Activated naive CD8-positive, alpha-beta T cell treated with anti-CD3 and anti-CD28 coated beads, Interleukin-2, amount 50 U/mL, for 24 hours (primary cell): ENCODE measurements at places on chromosomes 11 and 22.

DNA sequence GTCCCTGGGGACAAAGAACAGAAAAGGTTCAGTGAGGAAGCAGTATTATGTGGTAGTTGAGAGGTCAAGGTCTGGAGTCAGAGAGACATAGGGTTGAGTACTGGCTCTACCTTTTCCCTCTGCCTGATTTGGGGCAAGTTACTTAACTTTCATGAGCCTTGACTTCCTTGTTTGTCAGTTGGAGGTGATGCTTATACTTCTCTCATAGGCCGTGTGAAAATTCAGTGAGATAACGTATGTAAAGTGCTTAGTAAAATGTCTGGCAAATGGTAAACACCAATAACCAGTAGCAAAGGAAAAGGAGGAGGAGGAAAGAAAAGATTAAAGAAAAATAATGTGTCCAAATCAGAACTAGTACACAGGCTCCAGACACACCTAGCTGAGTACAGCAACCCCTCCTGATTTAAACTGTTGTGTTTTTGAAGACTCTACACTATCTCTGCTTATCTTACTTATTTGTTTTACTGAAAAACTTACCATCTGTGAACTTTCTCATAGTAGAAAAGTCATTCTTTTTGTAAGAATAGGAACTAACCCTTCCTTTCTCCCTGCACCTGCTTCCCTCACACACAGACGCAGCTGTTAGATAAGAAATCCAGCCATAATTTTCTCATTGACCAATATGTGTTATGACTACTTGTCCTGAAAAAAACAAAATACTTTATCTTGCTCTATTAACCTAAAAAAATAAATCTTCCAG is 126.9 kb downstream of the CD44 start:
- DNase-seq, result no peak

DNA sequence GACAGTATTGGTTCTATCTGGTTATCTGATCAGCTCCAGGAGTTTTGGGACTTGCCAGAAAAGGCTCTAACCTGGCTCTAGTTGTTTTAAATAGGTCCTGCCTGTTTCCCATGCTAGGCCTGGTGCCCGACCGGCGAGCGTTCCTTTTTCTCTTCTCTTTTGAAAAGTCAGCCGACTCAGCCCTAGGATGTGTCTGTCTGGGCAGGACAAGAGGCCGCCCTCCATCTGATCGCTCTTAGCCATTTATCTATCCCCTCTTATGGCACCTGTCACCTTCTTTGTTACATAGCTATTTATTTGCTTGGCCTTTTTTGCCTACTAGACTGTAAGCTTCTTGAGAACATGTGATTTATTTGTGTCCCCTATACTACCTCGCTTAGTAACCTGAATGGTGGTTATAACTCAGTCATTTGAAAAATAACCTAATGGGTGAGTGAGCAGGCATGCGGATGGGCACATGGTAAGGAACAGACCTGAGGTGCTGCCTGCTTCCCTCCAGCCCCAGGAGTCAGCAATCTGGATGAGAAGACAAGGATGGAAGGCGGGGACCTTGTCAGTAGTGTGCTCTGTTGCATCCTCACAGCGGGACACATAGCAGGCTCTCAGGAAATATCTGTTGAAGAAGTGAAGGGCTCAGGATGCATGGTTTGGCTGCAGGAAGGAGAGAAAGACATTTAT is 108.4 kb downstream of the ZBTB16 start:
- DNase-seq, result no peak

DNA sequence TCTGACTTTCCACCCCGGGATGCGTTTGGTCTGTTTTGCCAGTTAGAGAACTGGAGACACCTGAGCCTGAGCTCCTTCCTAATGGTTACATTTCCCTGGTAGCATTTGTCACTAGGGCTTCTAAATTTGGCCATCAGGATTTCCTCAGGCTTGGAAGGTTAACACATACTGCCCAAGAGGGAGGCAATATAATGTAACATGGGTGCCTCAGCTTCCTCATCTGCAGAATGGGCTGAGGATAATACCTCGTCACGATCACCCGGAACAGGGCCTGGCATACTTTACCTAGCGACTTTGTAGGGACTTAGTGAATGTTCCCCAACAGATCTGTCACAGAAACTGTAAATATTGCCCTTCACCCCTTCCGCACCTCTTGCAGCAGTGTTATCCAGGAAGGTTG is 11.3 kb downstream of the IL17RA start:
- no peak for DNase-seq

DNA sequence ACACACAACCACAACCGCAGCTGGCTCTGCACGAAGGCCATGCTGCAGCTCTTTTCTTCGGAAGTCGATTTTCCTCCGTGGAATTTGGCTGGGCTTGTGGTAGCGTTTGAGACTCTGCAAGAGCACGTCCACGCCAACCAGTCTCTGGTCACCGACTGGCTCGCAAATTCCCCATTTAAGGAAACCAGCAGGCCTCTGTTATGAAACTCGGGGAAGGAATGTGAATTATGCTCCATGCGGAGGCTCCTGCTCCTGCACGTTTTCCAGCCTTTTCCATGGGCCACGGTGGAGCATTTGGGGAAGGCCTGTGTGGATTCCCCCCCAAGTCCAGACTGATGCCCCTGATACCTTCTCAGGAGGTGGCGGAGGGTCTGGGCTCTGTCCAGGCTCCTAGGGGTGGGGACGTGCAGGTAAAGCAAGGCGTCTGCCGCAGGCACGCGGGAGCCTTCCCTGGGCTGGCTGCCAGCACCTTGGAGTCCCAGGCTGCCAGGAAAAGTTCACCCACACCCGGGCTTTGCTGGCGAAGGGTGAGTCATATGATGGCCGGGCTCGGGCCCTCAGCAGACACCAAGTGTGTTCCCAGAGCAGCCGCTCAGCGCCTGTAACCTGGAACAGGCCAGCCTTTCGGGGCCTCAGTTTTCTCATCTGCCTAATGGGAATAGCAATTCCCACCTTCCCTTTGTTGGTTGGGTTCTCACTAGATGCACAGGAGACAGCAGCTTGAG is 41.9 kb downstream of the LRP5 start:
- no peak for DNase-seq

GRCh38 chr11:9688716-9689511 is 25.0 kb downstream of the SWAP70 start:
- no peak for DNase-seq

- no peak for DNase-seq
Observed at GRCh38 chr11:71387784-71388636, 60.2 kb downstream of the DHCR7 start.

DNA sequence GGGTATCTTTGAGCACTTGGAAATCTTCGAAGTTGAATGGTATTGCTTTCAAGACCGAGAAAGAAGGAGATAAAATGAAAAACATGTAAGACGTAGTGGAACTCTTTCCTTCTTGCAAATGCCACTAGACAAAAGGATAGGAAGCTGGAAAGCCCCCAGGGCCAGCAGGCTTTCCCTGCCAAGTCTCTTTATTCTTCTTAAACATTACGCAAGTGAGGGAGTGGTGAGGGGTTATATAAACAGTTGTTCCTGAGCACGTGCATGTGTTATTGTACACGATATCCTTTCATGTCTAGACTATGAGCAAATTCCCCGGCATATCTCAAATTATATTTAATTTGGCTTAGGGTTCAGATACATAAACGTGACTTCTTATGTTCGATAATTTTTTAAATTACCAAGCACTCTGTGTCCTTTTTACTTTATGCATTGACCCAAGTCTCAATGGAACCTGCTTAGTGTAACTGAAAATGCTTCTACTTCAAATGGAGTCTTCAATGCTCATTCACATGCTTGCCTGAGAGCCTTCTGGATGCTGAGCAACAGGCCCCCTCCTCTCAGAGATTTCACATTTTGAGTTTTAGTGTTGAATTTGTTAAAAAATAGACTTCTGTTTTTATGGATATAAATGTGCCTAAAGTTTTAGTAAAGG is 59.0 kb downstream of the PPP2R1B start:
- DNase-seq, result no peak

DNA sequence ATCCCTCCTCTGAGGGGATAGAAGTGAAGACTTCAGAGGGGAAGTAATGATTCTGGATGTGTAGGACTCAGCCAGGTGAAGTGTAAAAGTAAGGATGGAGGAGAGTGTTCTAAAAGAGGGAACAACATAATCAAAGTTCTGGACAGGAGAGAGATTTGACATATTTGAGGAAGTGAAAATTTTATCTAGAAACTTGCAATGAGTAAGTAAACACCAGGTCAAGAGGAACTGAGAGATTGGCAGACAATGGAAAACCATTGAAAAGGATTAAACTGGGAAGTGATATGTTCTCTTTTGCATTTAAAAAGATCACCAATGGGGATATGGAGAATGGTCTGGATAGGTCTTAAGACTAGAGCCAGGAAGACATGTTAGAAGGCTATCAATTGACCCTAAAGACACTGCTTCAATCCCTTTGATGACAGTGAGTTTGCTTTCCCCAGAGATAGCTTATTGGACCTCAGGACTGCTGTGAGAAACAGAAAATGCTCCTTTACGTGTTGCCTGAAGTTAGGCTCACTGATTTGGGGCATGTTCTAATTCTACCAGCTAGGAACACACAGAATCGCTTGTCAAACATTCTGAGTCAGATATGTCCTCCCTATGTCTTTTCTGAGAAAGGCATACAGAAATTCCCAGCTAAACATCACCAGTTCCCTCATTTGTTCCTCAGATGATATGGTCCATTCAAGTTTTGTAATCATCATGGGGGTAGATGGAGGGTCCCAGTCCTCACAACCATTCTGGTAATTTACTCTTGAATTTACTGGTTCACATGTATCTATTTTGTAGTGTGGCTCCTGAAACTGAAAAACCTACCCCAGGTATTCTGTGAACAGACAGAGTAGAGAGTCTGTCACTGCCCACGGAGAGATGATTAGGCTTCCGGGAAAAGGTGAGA is 144.9 kb downstream of the MAML2 start:
- no peak for DNase-seq

- DNase-seq, result no peak
Observed at GRCh38 chr11:124878759-124879492, 13.7 kb downstream of the ROBO3 start.

GRCh38 chr11:72038491-72038890 is 39.8 kb downstream of the IL18BP start:
- no peak for DNase-seq

DNA sequence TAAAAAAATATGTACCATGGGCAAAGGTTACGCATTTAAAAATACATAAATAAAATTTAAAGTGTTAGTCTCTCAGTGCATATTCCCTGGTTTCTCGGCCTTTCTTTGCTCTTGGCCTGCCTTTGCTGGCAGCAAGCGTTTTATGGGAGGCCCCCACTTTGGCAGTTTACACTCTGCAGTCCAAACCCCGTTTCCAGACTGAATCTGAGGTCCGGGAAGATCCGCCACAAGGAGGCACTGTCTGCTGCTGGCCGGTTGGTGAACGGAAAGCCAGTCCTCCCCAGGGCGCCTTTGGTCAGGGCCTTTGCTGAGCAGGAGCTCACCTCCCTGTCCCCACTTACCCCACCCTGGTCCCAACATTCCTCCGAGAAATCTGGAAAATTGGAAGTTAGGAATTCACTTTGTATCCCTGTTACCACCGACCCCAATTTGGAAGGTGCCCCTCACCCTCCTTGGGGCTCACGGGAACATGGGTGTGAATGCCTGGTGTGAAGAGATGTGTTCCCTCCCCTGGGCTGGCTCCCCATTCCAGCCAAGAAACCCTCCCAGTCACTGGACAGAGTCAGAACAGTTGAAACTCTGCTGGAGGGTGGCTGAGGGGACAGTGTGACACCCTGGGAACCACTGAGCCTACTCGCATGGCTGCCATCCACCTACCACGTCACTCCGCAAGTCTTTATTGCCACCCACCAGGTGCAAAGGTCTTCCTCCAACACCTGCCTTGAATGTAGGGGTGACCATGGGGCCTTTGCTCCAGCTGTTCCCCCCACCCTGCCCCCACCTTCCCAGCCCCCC is 9.4 kb upstream of the SF1 start:
- peak; percentile 70 for DNase-seq

GRCh38 chr11:117181586-117182550 is 3.3 kb downstream of the SIDT2 start:
- DNase-seq, result no peak

- DNase-seq, result no peak
Observed at GRCh38 chr11:57792870-57793269, 31.3 kb downstream of the CTNND1 start.

DNA sequence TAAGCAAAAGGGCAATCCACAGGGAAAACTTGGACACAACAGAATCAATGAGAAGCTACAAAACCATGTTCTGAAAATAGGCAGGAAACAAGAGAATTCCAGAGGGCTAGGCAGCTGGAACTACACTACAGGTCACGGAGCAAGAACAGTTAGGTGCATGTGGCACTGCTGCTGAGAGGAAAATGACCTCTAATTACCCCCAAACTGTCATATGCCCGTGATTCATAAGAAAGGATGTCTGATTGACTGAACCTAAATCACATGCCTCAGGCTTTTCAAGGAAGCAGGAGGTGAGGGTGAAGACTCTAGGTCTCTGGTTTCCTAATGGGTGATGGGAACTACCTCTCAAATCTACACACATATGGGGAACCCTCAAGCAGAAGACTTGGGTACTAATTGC is 17.9 kb upstream of the RRAS2 start:
- DNase-seq, result no peak

DNA sequence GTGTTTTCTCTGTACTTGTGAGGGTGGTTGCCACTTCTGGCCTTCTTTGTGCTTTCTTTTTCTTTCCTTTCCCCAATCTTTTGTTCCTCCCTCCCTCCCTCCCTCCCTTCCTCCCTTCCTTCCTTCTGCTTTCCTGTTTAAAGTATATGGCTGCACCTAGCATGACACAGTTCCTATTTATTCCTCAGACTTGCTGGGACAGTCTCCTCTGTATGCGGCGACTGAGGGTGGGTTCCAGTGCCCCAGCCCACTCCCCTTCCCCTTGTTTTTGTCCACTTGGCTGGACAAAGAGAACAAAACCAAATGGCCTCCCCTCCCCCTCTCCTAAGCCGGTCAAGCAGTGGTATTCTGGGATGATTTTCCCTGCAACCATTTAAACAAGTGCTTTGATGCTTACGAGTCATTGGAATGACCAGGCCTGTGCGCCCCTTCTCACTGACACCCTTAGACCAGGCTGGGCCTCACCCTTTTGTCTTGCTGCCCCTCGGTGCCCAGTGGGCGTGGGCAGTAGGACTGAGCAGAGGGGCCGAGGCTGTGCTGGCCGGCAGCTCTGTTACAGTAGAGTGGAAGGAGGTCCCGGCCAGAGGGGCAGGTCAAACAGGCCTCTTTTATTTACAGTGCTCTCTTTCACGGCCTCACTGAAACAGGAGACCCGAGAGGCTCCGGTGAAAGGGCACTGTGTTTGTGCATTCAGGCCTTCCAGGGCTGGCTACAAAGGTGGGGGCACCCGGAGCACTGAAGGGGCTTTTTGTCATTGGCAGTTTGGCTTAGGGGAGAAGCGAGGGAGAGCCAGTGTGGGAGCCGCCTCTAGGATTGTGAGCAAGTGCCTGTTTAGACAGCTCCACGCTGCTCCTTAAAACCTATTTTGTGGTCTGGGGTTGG is 32.2 kb downstream of the ZBTB16 start:
- no peak for DNase-seq

DNA sequence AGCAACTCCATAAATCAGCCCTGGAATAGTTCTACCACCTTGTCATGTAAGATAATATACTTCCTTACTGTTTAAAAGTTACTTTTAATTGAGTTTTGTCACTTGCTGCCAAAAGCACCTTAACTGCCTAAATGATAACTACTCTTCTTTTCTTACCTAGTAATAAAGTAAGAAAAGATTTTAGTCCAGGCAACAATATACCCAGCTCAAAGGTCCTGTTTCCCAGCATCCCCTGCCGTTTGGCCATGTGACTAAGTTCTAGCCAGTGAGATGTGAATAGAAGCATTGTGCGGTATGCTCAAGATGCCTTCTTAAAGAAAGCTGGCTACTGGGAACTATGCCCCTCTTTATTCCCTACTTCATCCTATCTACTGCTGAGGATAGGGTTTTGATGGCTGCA is 39.4 kb upstream of the CCDC34 start:
- DNase-seq, result no peak

GRCh38 chr11:114131461-114131864 is 72.0 kb downstream of the ZBTB16 start:
- no peak for DNase-seq

GRCh38 chr22:25472382-25472781 is 92.1 kb upstream of the GRK3 start:
- DNase-seq, result no peak
